NCI-H345 (cell line): ENCODE measurements at places on chromosomes 12 and 14.

DNA sequence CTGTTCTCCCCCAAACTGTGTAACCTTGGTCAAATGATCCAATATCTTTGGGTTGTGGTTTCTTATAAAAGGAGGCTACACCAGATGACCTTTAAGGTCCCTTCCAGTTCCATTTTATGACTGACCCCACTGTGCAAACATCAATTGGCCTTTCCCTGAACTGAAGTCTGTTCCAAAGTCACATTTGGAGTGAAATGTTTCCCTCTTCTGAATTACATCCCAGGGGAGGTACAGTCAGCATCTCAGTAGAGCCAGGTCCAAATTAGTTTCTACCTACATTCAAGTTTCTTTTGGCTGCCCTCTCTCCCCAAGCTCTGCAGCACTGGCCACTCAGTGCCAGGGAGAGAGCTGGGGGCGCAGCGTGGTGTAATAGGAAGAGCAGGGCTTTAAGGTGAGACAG lies 34.4 kb downstream of the LIMA1 start:
- DNase-seq, result no peak

DNA sequence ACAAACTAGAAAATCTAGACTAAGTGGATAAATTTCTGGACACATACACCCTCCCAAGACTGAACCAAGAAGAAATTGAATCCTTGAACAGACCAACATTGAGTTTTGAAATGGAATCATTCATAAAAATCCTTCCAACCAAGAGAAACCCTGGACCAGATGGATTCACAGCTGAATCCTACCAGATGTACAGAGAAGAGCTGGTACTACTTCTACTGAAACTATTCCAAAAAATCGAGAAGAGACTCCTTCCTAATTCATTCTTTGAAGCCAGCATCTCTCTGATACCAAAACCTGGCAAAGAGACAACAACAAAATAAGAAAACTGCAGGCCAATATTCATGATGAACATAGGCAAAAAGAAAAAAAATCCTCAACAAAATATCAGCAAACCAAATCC lies 227.4 kb downstream of the RPAP3 start:
- DNase-seq, result no peak

DNA sequence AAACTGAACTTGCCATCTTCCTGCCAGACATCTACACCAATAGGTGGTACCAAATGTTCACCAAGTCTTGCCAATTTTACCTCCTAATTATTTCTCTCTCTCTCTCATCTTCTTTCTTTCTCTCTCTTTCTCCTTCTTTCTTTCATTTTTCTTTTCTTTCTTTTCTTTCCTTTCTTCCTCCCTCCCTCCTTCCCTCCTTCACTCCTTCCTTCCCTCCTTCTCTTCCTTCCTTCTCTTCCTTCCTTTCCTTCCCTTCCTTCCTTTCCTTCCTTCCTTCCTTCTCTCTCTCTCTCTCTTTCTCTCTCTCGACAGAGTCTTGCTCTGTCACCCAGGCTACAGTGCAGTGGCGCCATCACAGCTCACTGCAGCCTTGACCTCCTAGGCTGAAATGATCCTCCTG lies 55.4 kb upstream of the PSMA6 start:
- DNase-seq, result no peak

- no peak for DNase-seq
These were observed 4.9 kb upstream of the B4GALNT3 start for GRCh38 chr12:454833-455232.

- no peak for DNase-seq
These were observed 16.2 kb downstream of the ABHD4 start for GRCh38 chr14:22614240-22614799.

DNA sequence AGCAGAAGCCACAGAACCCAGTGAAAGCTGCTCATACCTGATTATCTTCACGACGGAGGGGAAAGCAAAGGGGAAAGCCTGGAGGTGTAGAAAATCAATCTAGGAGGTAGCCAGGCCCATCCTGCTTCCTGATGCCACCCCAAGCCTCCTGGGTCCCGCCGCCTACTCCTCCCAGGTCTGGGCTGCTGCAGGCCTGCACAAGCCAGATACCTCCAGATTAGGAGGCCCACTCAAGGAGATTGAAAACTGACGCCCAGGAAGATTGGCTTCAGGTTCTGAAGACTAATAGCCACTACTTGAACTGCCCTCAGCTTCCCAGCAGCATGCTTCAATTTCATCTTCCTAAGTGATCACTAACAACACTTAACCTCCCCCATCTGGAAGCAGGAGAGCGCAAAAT lies 87.1 kb downstream of the GCH1 start:
- no peak for DNase-seq

GRCh38 chr12:118850244-118850825 lies 131.0 kb upstream of the SRRM4 start:
- no peak for DNase-seq
